ENCODE measurements at places on chromosomes 1 and 21.
A peak's percentile ranks its signal among the peaks of the same experiment; 100 is the strongest.

GRCh38 chr1:162391790-162392563, 10.4 kb downstream of the C1orf226 start:
- DNase-seq: no peak

DNA sequence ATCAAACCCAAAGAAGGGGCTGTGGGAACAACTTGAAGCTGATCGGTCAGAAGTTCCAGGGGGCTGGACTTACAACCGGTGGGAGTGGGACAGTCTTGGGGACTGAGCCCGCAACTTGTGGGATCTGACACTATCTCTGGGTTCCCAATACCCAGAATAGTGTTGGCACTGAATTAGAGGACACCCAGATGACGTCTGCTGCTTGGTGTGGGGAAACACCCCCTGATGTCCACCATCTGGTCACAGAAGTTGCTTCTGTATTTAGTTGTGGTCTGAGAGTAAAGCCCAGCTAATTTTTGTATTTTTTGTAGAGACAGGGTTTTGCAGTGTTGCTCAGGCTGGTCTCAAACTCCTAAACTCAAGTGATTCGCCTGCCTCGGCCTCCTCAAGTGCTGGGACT, 28.8 kb downstream of the SERBP1 start:
- DNase-seq: no peak

DNA sequence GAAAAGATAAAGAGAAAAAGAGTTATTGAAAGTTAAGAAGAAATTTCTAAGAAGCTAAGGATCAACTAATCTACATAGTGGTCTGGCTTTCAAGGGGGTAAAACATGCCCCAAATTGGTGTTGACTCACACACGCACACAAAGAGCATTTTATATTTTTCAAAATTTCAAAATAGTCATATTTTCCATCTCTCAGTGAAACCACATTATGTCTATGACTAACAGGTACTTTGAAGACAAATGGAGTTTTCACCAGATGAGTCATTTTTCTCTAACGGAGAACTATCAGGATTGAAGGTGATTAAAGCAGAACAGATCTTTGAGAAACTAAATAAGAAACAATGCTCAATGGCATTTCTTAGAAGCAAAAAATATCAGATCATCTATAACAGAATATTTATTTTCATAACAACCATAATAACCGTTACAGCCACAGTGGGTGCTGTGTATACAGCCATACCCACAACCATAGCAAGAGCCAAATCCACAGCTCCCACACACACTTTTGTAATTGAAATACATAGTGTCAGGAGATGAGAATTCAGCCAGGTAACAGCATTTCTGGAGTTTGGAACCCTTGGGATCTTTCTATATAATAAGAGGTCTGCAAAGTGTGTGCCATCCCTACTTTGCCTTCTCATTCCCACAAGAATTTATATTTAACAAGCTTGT, at the start of gene KRTAP21-3:
TSS of gene KRTAP21-3 (minus strand) at position 539 of the 671 bp plus-strand sequence. CDS start at position 521, 18 bp downstream.
- no peak for DNase-seq

DNA sequence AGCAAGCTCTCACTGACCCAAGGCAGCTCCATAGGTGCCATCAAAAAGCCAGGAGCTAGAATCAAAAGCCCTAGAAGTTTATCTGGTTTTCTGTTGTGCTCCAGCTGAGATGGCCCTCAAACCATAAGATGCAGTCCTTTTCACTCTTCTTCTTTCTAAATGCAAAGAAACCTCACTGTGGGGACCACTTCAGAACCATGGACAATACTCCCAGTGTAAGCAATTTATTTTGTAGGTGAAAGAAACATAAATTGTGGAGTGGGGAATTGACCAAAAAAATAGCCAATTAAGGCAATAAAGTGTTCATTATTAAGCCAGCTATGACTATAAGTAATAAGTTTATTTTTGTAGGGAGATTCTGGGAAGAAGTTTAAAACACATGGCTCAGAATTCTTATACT, 1399.9 kb downstream of the PLA2G4A start:
- DNase-seq: no peak

GRCh38 chr1:54417123-54417522, 10.9 kb upstream of the SSBP3 start:
- DNase-seq: no peak

- no peak for DNase-seq
Observed at GRCh38 chr1:80893115-80893514, 907.6 kb upstream of the ADGRL2 start.

- peak; percentile 71 for DNase-seq
Observed at GRCh38 chr1:24535021-24535424, 20.9 kb upstream of the NCMAP start.

GRCh38 chr1:80241566-80241965, 1235.0 kb upstream of the ADGRL4 start:
- no peak for DNase-seq

DNA sequence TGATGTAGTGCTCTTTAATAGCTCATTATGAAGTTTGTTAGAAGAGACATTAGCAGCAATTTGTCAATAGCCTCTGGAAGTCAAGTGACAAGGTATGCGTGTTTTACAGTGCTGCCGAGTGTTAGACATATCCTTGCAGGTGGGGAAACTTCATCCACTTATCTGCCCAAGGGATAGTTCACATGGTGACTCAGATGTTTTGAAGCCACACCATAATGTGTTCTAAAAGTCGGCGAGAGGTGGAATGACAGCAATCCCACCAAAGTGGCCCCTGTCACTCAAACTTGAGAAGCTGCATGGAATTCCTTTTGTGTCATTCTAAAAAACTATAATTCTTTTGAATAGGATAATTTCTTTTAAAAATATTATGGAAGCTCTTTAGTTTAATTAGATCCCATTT, 98.1 kb downstream of the RUNX1 start:
- no peak for DNase-seq

DNA sequence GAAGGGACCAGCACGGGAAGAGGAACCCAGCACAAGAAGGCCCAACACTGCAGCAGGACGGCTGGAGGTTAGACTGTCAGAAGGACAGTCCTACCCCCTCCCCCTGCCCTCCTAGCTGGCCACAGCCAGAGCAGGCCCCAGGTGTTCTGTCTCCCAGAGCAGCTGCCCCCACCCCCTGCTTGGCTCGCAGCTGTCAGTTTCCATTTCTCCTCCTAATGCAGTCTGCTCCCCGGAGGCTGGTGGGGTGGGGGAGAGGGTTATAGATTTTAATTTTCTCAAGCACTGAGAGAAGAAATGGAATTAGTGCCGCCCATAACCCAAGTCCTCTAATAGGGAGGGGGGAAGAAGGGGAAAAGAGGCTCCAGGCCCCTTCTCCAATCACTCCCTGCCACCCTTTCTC, 13.0 kb upstream of the PEAR1 start:
- DNase-seq: no peak

- DNase-seq: no peak
Observed at GRCh38 chr1:239805042-239805441, 286.6 kb upstream of the FMN2 start.

- DNase-seq: no peak
Observed at GRCh38 chr1:76473591-76473990, 393.7 kb upstream of the ST6GALNAC5 start.

GRCh38 chr1:192709544-192709943, 73.6 kb downstream of the RGS13 start:
- DNase-seq: no peak

GRCh38 chr1:193060938-193061337, 1.5 kb downstream of the RO60 start:
- no peak for DNase-seq

DNA sequence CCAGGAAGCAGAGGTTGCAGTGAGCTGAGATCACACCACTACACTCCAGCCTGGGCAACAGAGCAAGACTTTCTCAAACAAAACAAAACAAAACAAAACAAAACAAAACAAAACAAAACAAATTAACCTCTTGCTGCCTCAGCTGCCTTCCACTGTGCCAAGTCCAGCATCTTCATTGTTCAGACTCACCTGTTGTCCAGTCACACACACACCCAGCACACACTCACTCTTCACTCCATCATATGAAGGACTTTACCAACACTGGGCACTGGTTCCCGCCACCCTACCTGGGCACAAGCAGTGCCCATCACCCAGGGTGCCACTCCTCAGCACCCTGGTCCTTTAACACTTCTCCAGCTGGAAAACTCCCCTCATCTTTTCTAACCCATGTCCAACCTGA, 14.6 kb downstream of the PYCR2 start:
- DNase-seq: no peak

- no peak for DNase-seq
Observed at GRCh38 chr1:212561501-212561931, 47.0 kb upstream of the ATF3 start.

All from activated gamma-delta T cell (primary cell).